ENCODE measurements at places on chromosomes 1 and 21.

- no peak for DNase-seq
These were observed 2.5 kb downstream of the MPZ start for GRCh38 chr1:161307230-161307768.

GRCh38 chr1:21334214-21335087 lies 44.2 kb upstream of the ECE1 start:
- DNase-seq, result no peak

- no peak for DNase-seq
These were observed 71.0 kb upstream of the ACTRT2 start for GRCh38 chr1:2949966-2950925.

GRCh38 chr1:181057079-181057478 lies 23.3 kb downstream of the MR1 start:
- DNase-seq, result peak; percentile 32

GRCh38 chr1:208101661-208102431 lies 142.3 kb downstream of the PLXNA2 start:
- DNase-seq, result peak; percentile 98

DNA sequence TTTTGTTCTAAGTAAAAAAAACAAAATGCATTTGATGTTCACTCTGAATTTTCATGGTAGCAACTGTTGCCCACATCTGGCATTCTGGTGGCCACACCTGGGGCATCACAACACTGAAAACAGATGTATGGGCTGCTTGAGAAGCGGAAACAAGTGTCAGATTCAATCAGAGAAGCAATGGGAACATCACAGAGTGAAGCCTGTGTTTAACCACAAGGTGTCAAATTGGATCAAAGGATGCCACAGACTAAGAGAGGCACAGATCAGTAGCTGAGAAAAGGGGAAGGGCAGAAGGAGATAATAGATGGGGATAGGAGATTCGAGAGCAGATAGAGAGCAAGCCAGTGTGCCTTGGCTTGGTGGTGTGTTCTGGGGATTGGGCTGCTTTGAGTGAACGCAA lies 49.8 kb upstream of the MTF2 start:
- DNase-seq, result no peak

- DNase-seq, result no peak
These were observed at the start of gene COL6A1 for GRCh38 chr21:45981151-45982091. Gene COL6A1, plus strand, starts transcription at chr21:45981770. Its CDS starts 81 bp downstream, at chr21:45981851.

- DNase-seq, result peak; percentile 76
These were observed 44.1 kb upstream of the EIF4G3 start for GRCh38 chr1:21220815-21221214.

DNA sequence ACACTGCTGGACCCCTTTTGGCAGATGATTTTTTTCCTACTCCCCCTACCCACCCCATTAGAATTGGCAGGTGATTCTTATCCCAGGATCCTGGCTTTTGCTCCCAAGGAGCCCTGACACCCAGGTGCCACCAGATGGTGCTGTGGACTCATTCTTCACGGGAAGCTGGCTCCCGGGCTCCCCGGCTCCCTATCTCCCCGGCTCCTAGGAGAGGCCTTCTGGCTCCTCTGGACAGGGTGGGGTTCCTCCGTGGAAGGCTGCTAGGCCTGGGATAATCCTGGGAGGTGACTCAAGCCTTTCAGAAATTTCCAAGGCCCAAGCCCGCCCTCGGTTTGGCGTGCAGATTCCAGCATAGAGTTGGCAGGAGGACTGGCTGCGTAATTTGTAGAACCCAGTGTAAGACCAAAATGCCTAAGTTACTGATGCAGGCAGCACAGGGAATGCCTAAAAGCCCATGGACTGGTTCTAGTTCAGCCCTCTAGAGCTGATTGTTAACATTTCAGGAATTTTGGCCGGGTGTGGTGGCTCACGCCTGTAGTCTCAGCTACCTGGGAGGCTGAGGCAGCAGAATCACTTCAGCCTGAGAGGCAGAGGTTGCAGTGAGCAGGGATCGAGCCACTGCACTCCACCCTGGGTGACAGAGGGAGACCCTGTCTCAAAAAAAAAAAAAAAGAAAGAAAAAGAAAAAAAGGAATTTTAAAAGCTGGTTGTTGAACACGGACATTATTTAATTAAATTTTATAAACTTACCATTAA lies 6.8 kb upstream of the BSDC1 start:
- DNase-seq, result peak; percentile 87

GRCh38 chr1:235069577-235070563 lies 58.8 kb downstream of the TOMM20 start:
- DNase-seq, result peak; percentile 87

DNA sequence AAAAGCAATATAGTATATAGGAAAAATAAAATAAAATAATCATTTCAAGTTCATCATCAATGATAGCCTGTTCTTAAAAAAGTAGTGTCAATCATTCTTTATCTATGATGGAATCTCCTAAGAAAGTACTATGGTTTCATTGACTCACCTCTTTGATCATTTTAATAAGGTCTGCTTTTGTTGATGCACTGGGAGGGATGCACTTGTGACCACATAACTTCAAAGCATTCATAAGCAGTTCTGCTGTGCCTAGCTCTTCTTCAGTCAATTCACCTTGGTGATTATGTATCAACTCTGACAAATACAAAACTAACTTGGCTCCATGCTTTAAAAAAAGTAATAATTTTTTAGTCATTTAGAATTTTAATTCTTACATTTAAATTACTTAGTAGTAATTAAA lies 84.8 kb upstream of the GNG4 start:
- no peak for DNase-seq

DNA sequence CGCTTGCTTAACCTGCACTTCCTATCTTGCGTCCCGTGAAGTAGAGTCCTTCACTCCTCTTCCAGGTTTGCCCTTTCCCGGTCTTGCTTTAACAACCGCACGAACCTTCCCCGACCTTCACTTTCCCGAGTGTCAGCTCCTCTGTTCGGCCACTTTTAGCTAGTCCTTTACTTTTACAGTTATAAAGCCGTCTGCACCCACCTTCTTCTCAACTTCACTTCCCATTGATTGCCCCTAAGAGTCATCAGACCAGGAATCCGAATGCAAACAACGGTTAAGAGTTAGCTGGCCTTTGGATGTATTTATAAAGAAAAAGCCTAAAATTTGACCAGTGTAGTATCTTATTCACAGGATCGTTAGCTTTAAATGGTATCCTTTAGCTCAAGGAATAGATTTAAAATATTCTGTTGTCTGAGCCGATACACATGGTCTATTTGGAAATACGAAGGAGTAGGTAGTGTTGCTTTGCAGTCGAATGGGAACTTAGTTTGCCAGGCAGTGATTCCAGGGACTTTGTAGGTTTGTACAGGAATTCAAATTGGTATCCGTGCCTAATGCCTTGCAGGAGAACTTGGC lies 1.4 kb downstream of the PPP2R5A start:
- DNase-seq, result no peak

DNA sequence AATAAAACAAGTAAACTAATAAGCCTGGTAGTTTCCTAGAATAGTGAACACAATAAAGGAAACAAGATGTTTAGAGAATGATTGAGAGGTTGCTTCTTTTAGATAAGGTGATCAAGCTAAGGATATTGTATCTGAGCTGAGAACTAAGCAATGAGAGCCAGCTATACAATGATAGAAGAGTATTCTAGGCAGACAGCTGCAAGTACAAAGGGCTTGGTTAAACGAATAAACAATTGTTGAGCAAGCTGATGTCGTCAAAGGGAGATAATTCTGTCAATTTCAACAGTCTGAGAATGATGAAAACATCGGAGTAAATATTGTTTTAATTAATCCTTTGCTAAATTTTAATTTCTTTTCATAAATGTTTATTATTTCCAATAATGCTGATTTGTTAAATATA lies 5.5 kb upstream of the FH start:
- DNase-seq, result no peak
